ENCODE measurements at places on chromosomes 5 and 9.

DNA sequence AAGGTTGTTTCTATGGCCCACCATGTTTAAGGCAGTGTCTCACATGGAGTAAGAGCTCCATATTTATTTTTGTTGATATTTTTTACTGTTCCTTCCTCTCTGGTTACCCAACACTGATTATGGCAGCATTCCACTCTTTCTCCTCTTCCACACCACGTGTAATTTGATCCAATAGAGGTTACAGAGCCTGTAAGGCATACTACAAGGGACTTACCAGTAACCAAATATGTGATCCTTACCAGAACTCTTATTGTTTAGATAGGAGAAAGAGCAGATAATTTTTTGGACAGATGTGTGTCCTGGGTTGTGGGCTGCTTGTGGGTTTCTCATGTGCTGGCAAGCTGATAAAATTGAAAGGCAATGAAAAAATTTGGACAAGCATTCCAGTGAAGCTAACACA is 261.3 kb downstream of the TMEM167A start:
- DNase-seq = no peak

GRCh38 chr5:115419846-115420585 is 123.6 kb upstream of the CCDC112 start:
- DNase-seq = no peak

DNA sequence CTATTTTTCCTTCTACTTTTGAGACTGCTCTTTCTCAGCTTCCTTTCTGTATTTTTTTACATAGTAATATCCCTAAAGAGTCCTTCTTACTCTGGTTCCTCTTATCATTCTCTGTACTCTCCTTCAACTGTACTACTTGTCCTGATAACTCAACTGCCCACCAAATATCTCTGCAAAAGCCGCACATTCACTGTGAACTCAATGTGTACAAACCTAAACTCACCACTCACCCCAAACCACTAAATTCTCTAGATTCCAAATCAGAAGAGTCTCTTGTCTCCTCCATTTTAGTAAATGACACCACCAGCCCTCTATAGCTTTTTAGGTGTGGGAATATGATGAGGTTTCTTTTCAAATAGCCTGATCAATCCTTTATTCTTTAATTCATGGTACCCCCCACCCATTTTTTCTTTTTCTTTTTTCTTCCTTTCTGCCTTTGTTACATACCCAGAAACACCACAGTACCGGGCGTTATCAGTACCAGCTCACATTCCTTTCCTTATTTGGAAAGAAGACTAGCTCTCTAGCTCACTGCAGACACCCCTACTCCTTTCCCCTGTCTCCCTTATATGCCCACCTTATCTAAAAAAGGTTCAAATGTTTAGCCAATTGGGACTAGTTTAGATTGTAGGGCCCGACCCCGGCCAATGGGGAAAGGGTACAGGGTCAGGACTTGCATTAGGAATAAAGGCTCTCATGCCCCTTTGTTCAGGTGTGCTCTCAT is 63.1 kb upstream of the RANBP6 start:
- DNase-seq = no peak

DNA sequence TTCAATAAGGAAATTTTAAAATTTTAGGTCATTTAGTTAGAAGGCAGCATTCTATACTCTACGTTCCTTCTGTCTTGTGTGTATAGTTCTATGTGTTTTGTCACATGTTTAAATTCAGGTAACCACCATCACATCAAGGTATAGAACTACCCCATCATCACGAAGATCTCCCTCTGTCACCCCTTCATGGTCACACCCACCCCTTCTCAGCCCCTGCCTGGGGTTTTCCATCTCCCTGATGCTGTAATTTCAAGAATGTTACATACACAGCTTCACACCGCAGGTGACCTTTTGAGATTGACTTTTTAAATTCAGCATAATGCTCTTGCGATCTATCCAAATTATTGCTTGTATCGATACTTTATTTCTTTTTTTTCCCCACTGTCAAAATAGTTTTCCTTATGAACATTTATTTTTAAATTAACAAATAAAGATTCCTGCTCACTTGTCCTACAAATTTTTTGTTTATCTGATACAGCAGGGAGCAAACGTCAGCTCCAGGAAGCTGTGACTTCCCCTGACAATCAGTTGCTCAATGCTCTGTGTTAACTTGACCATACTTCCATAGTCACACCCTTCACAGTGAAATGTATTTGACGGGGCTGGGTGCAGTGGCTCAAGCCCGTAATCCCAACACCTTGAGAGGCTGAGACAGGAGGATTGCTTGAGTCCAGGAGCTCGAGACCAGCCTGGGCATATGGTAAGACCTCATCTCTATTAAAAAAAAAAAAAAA is 10.2 kb downstream of the BTNL8 start:
- no peak for DNase-seq

DNA sequence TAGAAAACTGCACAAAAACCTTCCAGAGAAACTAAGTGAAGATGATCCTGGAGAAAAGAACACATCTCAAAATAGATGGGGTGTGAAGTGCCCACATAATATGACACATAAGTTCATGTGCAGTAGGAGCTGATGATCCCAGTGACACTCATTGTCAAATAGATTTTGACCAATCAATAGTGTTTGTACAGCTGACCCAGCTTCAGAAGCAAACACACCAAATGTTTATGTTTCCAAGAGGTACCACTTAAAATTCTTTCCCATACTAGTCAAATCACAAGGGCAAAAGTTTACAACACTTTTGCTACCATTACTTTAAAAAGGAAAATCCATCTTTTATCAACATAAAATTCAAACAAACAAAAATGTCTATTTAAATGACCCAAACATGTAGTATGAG is 175.0 kb downstream of the MLLT3 start:
- DNase-seq = no peak

DNA sequence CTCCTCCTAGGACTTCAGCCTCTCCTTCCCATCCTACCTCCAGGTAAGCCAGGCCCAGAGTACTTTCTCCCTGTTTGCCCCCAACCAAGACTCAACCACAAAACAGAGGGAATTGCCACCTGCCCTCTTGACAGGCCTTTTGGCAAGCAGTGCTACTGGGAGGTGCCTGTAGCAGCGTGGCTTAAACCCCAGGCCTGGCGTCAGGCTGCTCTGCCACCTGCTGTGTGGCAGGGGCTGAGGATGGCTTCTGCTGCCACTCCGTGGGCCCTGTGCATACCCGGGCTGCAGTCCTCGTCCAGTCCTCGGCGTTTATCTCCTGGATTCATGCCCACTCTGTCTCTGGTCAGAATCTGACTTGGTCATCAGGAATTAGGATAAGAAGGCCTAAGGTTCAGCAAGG is 163.1 kb downstream of the PAX5 start:
- no peak for DNase-seq

- no peak for DNase-seq
Observed at GRCh38 chr5:123113136-123113535, 24.1 kb downstream of the PRDM6 start.

GRCh38 chr9:91689006-91689405 is 261.0 kb downstream of the ROR2 start:
- DNase-seq = no peak

GRCh38 chr9:129145841-129146292 is 32.2 kb downstream of the IER5L start:
- DNase-seq = no peak

- DNase-seq = no peak
Observed at GRCh38 chr9:38652486-38652885, 32.1 kb upstream of the ANKRD18A start.

GRCh38 chr5:174943785-174944184 is 219.4 kb downstream of the MSX2 start:
- no peak for DNase-seq

GRCh38 chr9:121261107-121261460 is 6.9 kb upstream of the GSN start:
- DNase-seq = peak; percentile 97

DNA sequence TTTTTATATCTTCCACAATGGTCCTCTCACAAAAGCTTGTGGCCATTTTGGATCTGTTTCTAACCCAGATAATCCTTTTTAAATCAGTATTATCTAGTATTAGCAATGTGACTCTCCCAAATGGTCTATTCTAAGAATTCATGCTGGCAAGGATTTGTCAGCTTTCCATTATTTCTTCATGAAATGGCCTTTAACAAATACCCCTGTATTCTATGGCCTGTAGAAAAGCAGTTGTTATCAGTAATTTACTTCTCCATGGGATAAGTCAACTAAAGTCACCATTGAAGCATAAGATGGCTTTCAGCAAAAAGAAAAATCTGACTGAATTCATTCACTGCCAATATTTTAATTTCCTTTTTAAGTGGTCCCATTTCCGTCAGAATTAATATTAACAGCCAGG is 346.4 kb upstream of the FAM174A start:
- no peak for DNase-seq

DNA sequence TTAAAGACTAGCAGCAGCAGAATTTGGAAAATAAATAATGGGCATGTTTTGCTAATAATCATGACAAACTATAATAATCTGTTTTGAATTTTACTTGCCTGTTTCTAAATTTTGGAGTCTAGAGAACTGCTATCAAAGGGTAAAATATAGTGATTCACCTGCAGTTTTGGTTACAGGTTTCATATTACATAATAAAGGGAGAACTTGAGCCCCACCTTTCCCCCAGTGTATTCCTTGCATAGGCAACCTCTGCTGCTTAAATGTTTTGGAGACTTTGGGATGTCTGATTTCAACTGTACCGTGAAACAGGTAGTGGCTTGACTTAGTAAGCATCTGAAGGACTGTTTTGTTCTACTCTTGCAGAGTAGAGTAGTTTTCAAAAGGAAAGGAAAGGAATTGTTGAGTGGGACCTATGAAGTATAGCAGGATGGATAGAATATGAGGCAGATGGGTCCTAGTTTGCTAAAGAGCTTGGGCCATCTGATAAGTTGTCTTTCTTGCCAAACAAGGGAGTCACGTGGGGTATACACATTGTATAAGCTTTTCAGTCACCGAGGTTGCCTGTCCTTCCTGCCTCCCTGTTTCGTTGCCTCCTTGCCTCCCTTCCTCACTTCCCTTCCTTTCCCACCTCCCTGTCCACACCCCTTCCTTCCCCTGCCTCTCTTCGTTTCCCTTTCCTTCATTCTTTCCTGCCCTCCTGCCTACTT is 19.1 kb downstream of the CREBRF start:
- DNase-seq = no peak

- no peak for DNase-seq
Observed at GRCh38 chr5:145847499-145848497, 12.7 kb upstream of the PRELID2 start.

DNA sequence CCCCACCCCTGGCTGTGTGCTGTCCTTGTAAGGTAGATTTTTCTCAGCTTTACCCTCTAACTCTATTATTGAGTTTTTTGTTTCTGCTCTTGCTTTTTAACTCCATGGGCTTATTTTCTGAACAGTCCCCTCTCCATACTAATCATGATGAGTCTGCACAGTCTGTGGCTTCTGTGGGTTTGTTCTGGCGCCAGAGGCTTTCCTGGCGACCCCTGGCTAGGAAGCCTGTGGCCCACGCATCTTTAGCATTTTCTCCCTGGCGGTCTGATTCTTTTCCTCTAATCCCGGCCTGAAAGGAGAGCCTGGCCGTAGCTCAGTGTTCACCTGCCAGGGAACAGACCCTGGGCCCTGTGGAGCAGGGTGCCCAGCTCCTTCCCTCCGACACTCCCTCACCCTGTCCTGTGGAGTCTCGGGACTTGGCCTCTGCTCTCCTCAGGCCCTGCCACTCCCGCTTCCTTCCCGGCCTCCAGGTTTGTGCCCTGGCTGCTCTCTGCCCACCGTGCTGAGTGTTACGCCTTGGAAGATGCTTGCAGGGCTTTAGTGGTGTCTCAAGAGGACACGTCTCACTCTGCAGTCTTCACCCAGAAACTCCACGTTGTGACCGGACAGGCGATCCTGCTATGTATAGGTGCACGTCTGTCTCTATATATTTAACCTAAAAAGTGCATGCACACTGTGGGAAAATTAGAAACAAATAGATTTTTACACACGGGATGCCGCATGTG is 31.7 kb upstream of the LRRC14B start:
- no peak for DNase-seq

- DNase-seq = no peak
Observed at GRCh38 chr9:107226421-107226820, 56.7 kb upstream of the RAD23B start.

DNA sequence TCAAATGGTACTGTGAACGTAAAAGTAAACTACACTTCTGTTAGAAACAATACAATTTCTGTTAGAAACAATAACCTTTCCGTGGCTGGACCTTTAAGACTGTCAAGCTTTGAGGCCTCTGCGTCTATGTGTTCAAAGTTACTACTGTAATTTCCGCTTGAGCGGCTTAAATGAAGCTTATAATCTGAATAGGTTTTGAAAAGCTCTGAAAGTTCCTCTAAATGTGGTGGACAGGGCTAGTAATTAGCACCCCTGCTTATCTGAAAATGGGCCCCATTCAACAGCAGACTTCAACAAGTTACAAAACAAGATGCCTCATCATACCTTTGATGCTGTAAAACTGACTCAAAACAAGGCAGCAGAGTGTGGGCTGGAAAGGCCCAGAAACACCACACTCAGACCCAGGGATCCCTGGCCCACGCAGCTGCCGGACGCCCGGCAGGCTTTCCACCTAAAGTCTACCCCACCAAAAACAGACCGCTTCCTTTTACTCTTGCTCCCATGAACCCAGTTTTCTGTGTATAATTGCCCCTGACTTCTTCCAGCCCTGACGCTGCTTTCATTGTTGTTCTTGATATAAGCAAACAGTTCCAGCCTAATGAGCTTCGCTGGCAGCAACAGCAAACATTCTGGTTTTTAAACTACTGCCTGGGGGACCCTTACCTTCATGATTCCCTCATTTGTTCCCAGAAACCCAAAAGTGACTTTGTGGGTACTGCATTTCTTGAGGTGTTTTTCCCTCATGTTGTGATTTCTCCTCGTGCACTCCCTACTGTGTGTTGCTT is 66.7 kb downstream of the TLE1 start:
- no peak for DNase-seq

DNA sequence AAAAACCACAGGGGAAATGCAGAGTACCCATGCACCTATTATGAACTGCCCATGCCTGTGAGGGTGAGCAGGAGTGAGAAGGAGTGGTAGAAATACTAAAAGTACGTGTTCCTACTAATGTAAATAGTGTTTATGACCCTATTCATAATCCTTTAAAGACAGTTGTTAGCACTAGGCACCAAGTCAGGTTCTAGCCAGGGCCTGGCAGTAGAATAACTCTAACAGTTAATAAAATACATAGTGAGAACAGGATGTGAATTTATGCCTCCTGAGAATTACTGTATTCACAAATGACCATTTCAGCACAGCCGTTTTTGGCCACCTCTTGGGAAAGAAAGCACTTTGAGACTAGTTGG is 103.2 kb upstream of the TARS1 start:
- no peak for DNase-seq

DNA sequence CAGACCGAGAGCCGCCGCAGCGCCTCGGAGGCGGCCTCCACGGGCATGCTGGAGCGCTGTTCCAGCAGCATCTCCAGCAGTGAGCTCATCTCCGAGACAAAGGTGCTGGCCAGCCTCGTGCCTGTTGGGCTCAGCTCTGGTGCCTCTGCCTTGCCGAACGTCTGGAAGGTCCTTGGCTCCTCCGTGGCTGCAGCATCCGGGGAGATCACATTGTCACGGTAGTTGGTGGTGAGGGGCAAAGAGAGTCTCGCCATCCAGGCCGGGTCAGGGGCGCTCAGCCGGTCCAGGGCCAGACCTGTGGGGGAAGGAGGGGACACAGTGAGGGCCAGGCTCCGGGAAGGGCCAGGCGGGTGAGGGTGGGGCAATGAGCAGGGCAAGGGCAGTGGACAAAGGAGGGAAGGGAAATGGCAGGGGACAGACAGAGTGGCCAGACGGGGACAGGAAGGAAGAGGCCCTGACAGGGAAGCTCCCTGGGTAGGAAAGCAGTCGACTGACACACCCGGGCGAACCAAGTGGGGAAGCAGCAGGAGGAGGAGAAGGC is 12.4 kb downstream of the PCDH12 start:
- DNase-seq = no peak
